Frontal cortex (tissue), 4 donors: ENCODE measurements at places on chromosomes 16 and 17. TPM values are rescaled to one million over a fixed set of nuclear protein-coding genes. Genes with fewer than 3 reads are reported as not detected.

DNA sequence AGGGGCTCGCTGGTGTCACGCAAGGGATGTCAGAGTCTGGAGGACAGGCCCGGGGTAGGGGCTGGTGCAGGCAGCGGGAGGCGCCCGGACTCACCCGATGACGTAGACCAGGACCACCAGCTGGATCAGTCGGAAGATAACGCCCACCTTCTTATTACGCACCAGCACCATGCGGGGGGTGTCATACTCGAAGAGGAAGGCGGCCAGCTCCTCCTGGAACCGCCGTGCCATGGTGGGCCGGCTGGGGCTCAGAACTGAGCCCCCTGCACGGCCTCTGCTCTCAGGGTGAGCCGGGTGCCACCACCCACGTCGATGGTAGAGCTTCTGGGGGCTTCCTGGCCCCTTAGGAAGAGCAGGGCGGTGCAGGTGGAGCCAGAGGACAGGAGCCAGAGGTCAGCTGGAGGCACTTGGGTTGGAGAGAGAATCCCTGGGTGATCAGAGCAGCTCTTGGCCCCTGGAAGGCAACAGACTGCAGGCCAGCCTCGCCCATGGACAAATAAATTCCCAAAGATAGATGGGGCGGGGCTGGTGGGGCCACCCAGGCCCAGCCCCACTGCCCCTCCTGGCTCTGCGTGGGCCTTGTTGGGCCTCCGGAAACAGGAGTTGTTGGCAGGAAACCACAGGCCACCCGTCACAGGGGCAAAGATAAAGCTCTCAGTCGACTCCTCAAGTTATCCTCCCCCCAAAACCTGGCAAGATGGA is at the start of gene P2RX1:
P2RX1 (minus strand) TSS at position 471 of the 702 bp plus-strand sequence; CDS start at position 231, 240 bp downstream.
- DNase-seq, result no peak

DNA sequence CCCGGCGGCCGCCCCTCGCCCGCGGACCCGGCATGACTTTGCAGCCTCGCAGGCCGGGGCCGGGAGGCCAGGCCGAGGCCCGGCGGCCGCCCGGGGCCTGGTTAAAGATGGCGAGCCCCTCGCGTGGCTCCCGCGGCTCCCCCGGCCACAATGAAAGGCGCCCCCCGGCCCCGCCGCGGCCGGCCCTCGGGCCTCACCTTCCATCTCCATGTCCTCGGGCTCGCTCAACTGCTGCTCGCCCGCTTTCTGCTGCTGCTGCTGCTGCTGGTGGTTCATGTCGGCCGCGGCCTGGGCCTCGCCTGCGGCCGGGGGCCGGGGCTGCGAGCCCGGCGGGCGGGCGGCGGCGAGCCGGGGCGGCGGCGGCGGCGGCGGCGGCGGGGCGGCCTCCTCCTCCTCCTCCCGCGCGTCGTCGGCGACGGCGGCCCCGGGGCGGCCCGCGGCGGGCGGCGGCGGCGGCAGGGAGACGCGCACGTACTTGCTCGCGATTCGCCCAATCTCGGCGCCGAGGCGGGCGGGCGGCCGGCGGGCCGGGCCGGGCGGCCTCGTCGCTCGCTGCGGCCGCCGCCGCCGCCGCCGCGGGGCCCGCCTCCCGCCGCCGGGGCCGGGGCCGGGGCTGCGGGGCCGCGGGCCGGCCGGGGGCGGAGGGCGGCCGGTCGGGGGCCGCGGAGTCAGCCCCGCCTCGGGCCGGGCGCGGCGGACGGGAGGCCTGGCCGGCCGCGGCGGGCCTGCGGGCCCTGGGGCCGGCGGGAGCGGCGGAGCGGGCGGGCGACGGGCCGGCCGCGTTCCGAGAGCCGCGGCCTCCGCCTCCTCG is 491 bp downstream of the USP7 start:
- no peak for DNase-seq

- no peak for DNase-seq
Observed at GRCh38 chr16:56199164-56199563, 7.9 kb downstream of the GNAO1 start.

TMEM92 gene
- total RNA-seq, result not detected

DNA sequence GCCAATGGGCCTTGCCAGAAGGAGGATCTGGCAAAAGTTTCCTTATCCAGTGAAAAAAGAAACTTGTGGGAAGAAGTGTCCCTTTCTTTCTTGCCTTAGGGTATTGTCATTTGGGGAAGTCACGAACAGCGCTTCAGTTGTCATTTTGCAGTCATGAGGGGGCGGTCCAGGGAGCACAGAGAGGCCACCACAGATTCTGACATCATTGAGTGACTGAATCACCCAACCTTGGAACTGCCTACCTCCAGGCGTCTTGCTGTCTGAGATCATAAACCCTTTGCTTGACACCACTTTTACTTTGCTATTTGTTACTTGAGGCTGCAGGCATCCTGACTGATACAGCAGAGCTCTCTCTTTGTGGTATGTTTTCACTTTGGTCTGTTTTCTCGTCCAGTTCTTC is 3.1 kb upstream of the WSCD1 start:
- no peak for DNase-seq

DNA sequence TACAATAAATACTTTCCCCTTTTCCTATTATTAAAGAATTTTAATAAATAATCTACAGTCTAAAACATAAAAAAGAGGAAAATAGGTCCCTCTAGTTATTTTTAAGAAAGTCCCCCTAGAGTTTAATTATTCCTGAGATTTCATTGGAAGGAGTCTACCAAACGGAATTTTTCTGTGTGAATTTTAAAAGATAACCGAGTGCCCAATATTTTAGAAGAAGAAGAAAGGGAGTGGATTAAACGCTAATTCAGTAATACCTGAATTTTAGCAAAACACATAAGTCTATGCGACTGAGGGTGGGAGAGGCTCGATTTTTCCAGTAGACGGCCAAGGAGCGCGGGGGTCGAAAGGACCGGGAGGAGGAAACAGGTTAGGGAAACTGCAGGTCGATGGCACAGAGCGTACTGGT is 2.2 kb downstream of the HOXB2 start:
- DNase-seq, result no peak
